ENCODE measurements at places on chromosomes 12 and 14.

DNA sequence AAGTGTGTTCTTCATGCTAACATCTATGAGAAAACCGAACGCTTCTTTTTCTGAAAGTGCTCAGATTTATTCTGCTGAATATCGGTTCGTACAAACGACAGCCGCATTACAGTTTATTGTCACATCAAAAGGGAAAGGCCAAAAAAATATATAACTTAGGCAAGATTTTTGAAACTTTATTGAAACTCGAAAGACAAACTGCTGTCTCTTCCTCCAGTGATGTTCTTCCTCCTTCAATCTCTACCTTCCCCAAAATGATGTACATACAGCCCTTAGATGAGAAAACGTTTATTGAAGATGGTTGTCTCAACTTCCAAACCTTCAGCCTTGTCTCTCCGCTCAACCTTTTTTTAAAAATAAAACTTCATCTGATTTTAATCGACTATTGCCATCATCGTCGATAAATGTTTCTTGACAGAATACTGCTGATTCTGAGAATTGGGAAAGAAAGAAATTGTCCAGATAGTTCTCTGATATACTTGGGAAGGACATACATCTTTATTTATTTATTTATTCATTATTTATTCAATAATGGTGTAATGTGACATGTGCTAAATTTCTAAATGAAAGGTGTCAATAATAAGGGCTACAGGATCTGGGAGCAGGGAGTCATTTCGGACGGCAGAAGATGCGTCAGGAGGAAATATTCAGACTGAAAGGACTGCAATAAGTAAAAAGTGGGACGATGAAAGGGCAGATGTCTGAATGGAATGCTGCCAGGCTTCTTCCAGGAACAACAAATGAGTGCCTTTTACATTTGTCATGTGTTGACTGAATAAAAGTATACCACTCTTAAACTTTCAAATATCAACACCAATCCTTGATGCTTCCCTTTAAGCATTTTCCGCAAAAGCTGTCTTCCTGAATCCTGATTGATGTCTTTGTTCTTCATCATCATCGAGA lies 817 bp upstream of the MDM1 start:
- no peak for DNase-seq

- no peak for DNase-seq
These were observed 30.7 kb downstream of the FOXN3 start for GRCh38 chr14:89386212-89386886.

GRCh38 chr14:27528328-27528727 lies 930.5 kb upstream of the NOVA1 start:
- DNase-seq = no peak

DNA sequence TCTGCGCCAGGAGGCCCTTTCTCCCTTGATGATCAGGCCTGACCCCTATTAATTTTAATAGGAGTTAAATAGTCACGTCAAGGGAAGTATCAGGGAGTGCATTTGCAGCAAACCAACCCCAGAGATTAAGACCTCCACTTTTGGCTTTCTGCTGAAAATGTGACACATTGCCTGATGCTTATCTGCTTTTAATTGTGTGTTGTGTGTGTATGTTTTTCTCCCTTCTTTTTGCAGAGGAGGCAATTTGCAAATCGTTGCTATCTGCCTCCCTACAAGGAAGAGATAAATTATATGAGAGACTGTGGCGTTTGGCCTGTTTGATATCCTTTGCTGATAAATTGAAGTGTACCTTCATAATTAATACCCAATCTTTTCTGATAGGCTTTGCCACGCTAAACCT lies 822.9 kb downstream of the VRK1 start:
- DNase-seq = no peak

DNA sequence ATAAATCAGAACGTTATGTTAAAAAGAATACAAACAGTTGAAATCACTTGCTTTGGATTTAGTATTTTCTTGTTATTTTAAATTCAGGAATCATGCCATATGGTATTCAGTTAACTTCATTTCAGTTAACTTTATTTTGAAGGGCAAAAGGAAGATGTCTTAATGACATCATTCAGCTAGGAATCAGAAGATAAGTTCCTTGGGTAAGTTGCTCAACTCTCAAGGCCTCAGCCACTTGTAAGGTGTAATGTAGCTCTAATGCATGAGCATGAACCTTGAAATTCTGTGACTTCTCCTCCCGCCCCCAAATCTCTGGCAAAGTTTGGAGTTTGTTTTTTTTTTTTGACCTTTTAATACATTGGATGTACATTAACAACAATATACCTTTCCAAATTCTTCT lies 42.6 kb downstream of the FRS2 start:
- no peak for DNase-seq
